Left lobe of liver (tissue), 2 donors: ENCODE measurements at places on chromosomes 2 and 18. TPM values are rescaled to one million over a fixed set of nuclear protein-coding genes. Genes with fewer than 3 reads are reported as not detected.

Gene ANKRD23
- 4.4 TPM for total RNA-seq

DNA sequence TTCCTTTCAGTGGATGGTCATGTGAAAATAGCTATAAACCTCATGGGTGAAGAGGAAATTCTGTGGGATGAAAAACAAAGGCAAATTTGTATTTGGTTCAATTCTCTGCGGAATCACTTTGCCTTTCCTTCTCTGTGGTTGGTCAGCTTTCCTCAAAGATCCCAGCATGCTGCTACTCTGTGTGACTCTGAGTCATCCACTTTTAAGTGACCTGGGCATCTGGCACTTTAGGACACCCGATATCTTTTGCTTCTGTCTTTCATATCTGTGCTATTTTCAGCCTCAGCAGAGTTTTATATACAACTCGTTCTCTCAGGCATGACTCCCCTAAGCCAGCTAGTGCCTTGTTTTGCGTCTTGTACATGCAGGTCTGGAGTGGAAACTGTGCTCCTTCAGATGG lies 217.0 kb upstream of the PIEZO2 start:
- DNase-seq, result no peak

- no peak for DNase-seq
Observed at GRCh38 chr2:111967018-111967417, 68.6 kb downstream of the MERTK start.

DNA sequence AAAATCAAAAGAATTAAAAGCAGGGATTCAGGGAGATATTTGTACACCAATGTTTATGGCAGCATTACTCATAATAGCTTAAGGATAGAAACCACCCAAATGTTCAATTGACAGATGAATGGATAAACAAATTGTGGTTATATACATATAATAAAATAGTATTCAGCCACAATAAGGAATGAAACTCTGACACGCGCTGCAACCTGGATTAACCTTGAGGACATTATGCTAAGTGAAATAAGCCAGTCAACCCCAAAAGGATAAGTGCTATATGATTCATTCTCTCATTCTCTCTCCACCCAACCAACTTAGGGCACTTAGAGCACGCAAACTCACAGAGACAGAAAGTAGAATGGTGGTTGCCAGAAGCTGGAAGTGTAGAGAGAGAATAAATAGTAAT lies 216.8 kb upstream of the SLC14A2 start:
- DNase-seq, result no peak

- no peak for DNase-seq
Observed at GRCh38 chr18:49618742-49619681, 57.2 kb downstream of the LIPG start.

DNA sequence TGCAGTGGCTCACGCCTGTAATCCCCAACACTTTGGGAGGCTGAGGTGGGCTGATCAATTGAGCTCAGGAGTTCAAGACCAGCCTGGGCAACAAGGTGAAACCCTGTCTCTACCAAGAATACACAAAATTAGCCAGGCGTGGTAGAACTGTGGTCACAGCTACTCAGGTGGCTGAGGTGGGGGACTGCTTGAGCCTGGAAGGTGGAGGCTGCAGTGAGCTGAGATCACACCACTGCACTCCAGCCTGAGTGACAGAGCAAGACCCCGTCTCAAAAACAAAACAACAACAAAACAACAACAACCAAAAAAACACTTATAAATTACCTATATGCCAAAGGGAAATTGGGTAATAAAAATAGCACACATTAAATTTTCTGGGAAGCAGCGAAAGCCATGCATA lies 141.6 kb downstream of the HDAC4 start:
- no peak for DNase-seq

Gene CMPK2
- total RNA-seq, result 3.2 TPM

- no peak for DNase-seq
Observed at GRCh38 chr2:196260546-196260945, 89.2 kb upstream of the STK17B start.

- DNase-seq, result peak; percentile 99
Observed at GRCh38 chr2:120552800-120553481, 182.7 kb upstream of the GLI2 start.

DNA sequence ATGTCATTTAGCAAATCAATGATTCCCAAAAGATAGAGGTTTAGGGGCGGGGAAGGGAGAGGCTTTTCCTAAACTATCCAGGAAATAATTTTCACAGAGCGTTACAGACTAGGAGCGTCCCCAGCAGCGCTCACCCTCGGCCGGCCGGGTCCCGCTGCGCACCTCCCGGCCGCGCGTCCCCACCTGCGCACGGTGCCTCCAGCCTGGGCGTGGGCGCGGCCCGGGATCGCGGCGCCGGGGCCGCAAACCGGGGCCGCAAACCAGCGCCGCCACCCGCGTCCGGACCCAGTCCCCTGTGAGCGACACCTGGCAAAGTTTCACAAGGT lies 684 bp upstream of the ZCCHC2 start:
- DNase-seq, result no peak

Gene SLC14A1
- total RNA-seq, result 0.96 TPM

GRCh38 chr2:108591163-108591562 lies 56.9 kb downstream of the LIMS1 start:
- no peak for DNase-seq

DNA sequence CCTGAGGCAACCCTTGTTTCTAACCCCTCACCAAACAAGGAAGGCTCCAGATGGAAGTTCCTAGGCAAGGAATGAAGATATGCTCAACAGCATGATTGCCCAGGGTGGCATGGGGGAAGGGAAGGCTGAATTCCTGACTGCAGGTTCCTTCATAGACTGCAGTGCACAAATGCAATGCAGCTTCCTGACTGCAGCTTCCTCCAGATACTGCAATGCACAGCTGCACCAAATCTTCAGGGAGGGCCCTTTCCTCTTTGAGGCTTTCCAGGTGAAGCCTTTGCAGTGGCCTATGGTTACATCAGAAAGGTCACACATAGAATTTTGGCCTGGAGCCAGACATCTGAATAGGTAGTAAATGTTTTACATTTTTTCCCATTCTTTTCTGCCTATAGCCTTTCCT lies 58.8 kb upstream of the DYNAP start:
- DNase-seq, result no peak

DNA sequence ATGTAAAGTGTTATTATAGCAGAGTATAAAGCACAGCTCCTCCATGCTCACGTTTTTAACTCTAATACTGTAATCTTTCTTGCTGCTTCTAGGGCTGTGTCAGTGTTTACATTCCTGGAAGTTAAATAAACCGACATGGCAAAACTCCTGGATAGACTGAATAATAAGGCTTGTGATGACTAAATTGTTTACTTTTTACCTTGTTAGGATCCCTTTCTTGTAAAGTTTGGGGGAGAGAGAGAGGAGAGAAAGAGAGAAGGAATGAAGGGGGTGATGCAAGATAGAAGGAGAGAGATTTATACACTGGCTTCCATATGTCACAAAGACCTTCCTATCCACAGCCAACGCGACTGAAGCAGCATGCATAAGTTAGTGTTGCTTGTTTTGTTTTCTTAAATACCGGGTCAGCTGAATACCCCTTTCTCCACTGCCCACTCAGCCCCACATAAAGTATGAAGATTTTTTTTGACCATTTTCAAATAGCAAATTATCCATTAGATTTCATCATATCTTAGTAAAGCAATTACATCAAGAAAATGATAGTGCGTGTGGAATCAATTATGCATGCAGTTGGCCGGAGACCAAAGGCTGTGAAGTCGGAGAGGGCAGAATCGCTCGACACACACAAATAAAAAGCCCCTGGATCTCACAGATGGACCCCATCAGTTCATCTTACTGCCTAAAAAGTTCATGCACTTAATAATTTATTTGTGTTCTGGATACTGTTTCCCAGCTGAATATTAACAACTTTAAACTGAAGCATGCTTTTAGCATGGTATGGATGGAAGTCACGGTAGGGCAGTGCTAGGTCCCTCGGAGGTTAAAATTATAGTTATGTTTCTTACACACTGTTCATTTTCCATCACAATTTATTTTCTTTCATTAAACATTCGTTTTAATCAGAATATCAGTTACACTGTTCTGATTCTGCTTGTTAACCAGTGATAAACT lies 20.1 kb downstream of the BCL11A start:
- no peak for DNase-seq

DNA sequence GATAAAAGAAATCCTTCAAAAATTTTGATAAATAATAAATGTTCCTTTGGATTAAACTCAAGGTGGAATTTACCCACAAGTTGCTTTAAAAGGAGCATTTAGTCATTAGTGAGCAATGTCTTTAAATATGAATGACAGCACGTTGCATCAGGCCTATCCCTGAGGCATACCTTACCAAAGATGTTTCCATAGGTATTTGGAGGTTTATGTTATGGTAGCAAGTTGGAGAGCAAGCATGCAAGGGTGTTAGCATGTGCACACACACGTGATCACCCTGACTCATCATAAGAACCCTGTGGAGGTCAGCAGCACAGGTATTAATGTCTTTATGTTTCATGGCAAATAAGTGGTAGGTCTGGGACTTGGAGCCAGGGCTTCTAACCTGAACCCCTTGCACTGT lies 159.9 kb downstream of the ACTR3 start:
- no peak for DNase-seq

Gene SIGLEC15
- 0.20 TPM for total RNA-seq

Gene MYO5B
- 16.1 TPM for total RNA-seq

DNA sequence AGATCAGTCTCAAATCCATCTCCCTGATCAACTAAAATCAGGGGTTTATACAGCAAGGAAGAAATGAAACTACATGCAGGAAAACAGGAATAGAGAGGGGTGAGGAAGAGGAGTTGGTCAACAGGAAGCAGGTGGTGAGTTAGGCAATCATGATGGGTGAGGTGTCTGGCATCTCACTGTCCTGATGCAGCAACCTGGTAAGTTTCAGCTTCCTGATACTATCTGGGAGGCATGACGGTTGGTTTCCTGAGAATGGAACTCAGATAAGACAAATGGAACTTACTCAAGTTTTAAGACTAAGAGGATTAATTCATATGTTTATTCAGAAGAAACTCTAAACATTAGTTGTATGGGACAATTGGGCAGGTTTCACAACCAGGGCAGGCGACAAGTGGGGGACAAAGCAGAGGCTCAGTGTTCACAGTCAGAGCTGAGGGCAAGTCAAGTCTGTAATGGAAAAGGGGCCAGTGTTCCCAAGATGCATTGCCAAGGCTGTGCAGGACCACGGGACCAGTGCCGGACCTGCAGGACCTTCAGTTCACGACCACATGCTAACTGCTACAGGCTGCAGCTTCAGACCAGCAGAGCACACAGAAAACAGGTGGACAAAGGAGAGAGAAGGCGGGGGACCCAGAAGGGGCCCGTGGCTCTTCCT lies 17.7 kb upstream of the GALM start:
- DNase-seq, result no peak

- DNase-seq, result no peak
Observed at GRCh38 chr2:240822280-240822847, 2.3 kb upstream of the KIF1A start.

GRCh38 chr2:203583701-203584100 lies 48.6 kb upstream of the RAPH1 start:
- no peak for DNase-seq

DNA sequence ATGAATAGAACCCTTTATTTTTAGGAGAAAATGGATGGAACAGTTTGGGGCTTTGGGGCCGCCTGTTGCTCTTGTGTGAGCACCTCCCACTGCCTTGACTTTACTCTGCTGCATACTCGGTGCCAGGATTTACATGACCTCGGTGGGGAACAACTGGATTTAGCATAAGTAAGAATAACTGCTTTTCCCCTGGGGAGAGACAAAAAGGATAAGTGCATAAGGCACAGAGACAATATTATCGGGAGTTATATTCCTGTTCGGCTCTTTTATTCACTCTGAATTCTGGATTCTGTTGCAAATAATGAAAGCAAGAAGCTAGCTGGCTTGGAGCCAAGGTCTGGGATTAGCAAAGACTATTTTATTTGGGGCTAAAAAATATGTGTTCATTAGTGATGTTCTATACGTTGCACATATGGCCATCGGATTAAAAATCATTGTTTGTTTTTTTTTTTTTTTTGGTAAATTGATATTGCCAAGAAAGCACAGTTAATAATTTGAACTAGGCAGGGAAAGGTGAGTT lies 69.8 kb downstream of the CYBRD1 start:
- no peak for DNase-seq

DNA sequence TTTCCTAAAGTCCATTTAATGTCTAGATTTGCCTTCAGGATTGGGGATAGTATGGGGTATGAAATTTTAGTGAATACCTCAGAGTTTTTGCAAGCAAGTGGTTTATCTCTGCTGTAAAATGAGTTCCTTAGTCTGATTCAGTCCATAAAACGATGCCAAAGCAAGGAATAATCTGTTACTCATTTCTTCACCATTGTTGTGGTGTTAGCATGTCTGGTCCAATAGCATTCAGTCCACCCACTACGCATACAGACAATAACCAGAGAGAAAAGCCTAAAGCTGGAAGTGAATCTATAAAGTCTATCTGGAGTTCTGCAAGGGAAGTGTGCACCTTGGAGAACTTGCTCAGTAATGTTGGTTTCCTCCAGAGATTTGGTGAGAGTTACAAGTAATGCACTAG lies 12.9 kb upstream of the DPP4 start:
- no peak for DNase-seq

Gene UGT1A6
- 181 TPM for total RNA-seq

GRCh38 chr2:12708508-12709206 lies 8.1 kb upstream of the TRIB2 start:
- no peak for DNase-seq

DNA sequence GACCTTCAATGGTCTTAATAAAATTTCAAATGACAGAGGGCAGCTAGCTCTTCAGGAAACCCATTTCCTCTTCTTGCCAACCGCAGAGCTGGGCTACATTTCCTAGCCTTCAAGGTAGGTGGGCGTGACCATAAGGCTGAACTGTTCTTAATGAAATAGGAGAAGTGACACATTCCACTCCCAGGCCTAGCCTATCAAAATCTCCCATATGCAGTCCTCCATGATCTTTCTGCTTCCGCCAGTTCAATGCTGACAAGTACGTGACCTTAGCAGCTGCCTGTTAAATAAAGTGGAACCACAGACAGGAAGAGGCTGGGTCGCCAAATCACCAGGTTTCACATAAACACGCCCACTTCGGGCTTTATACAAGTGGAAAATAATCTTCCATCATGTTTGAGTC lies 13.2 kb downstream of the SERPINE2 start:
- no peak for DNase-seq

DNA sequence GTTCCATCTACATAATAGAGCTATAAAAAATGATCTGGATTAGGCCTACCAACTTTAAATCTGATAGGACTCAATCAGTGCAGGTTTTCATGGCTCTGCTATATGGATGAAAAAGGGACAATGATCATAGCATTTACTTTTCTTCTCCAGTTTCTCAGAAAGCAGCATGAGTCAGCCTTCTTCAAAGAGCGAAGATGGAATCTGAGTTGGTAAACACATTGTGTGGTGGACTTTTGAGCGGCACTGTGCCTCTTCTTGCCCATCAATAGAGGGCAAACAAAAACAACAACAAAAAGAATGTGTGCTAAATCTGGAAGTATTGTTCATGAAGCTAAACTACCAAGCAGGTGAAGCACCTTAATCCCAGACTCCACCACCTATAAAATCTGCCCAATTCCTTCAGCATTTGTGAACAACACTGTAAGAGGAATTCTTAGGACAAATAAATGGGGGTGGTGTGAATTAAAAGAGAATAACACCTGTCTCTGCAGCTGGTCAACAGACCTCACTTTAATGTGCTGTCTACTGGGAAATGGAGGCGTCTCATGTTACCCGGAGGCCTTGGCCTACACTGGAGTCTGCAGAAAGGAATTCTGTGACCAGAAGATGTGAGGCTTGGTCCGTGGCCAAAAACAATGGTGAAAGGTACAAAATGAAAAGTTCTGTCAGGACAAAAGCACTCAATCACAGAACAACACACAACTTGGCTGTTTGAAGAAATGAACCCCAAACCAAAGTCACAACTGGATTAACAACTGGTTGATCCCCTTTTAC lies 609.0 kb downstream of the IRS1 start:
- DNase-seq, result no peak

GRCh38 chr2:84880395-84880644 lies 564 bp downstream of the TRABD2A start:
- DNase-seq, result no peak
